ENCODE measurements at places on chromosomes 4 and X.

DNA sequence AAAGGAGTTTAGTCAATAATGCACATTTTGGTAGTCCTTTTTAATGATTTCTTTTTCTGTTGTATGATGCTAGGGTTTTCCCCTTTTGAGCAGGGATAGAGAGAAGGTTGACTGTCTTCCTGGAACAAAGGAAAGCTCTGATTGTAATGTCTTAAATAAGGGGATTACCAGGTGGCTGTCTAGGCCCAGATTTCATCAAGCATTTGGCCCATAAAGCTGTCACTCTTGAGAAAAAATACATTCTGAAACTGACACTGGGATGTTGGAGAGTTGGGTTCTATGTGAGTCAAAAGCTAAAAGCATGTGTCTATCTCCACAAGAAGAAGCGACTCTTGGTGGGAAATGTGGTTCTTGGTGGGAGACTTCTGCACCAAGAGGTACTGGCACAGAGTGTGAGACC, 26.4 kb downstream of the KIAA1210 start:
- DNase-seq = no peak

DNA sequence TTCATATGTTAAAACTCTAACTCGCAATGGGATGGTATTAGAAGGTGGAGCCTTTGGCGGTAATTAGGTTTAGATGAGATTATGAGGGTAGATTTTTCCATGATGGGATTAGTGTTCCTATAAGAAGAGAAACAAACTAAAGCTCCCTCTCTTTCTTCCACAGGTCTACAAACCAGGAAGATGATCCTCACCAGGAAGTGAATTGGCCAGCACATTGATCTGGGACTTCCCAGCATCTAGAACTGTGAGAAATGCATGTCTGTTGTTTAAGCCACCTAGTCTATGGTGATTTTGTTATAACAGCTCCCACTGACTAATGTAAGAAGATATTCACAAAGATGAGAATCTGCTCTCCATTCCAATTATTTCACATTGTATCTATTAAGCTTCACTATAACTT, 2266.9 kb downstream of the PCDH7 start:
- no peak for DNase-seq

DNA sequence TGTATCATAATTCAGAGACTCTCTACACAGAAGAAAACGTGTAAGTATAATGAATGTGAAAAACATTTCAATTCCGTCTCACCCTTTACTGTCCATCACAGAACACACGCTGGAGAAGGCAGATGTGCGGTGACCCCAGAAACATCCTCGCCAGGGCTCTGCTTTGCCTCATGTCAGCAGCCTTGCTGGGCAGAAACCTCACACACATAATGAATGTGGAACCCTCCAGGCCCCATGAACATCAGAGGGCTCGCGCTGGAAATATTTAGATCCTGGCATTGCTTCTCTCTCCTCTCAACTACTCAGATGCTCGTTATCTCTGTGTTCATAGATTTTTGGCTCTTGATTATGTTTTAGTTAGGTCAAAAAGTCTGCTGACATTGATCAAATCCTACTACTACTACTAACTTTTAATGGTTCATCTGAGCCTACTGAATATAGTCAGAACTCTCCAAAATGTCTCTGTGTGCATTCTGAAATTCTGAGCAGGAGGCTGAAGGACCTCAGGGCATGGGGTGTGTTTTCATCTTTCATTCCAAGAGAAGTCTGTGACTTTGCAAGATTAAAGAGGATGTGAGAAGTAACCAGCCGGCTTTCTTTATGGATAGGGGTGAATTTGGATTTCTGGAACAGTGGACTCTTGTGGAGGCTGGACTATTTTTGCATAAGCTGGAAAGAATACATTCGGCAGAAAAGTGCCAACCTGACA, 27.0 kb downstream of the SMIM43 start:
- DNase-seq = no peak

- DNase-seq = no peak
Observed at GRCh38 chr4:137621056-137621455, 88.8 kb upstream of the PCDH18 start.

DNA sequence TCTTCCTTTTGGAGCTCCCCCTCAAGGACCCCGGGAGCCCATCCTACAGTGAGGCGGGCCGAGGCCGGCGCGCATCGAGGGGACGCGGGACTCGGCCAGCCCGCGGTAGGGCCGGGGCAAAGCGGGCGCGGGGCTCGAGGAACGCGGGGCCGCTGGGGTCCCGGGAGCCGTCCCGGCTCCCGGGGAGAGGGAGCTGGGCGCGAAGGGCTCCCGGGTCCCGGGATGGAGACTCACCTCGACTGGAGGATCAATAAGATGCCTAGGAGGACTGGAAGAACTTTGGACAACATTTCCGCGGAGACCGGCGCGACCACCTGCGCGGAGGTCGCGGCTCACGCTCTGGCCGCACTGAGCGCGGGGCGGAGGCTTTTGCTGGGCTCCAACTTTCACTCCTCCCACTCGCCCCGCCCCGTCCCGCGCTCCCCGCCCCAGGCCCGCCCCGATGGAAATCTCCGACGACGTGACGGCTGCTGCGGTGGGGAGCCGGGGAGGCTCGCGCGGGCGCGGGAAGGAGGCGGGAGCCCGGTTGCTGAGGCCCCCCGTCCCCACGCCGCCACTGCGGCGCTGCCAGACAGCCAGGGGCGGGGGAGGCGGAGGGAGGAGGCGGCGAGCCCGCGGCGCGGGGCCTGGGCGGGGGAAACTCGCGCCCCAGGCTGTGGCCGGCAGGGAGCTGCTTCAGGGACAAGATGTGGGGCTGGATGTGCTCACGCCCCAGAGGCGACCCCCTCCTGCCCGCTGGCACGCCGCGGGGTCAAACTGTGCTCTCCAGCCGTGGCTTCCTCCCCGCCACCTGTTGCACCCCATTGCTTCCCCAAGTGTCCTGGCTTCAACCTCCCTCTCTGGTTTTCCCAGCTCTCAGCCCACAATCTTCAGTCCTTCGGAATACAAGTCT, at the start of gene GABRE:
GABRE (minus strand) TSS at position 341 of the 892 bp plus-strand sequence; CDS start at position 290, 51 bp downstream.
- no peak for DNase-seq

GRCh38 chr4:11106190-11106589, 322.5 kb downstream of the HS3ST1 start:
- DNase-seq = no peak

DNA sequence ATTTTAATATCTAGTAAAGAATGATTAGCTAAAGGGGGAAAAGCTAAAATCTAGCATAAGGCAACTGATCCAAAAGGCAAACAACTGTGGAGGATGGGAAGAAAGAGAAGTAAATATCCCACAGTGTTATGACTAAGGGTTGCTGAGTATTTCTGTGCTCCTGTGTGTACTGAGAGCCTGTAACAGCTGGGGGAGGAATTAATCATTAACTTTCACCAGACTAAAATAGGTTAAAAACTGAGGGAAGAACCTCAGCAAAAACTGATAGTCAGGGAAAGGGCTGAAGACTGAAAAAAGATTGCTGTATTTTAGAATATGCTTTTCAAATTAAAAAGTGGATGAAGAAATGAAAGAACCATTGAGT, 365.9 kb downstream of the CXXC4 start:
- DNase-seq = no peak

DNA sequence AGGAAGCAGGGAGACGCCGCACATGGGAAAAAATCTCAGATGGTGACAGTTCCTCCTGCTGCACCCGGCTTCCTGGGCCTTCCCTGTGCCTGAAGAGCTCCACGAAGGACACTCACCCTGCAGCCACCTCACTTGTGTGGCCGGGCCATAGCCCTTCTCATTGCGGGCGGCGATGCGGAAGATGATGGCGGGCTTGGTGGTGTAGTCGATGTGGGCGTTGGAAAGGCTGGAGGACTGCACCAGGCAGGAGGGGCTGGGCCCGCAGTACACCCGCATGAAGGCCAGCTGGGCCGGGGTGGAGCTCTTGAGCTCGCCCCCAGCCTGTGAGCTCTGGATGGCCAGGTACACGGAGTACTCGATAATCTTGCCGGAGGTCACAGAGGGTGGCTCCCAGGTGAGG, 5.7 kb upstream of the RENBP start:
- DNase-seq = no peak

GRCh38 chr4:171896426-171896825, 83.2 kb downstream of the GALNTL6 start:
- no peak for DNase-seq

GRCh38 chr4:6425336-6425735, 47.1 kb downstream of the PPP2R2C start:
- DNase-seq = no peak

GRCh38 chr4:37836838-37837440, 10.5 kb downstream of the PGM2 start:
- no peak for DNase-seq

- no peak for DNase-seq
Observed at GRCh38 chr4:141248029-141248428, 27.3 kb downstream of the ZNF330 start.

- DNase-seq = no peak
Observed at GRCh38 chrX:129310000-129310399, 213.3 kb downstream of the SMARCA1 start.

DNA sequence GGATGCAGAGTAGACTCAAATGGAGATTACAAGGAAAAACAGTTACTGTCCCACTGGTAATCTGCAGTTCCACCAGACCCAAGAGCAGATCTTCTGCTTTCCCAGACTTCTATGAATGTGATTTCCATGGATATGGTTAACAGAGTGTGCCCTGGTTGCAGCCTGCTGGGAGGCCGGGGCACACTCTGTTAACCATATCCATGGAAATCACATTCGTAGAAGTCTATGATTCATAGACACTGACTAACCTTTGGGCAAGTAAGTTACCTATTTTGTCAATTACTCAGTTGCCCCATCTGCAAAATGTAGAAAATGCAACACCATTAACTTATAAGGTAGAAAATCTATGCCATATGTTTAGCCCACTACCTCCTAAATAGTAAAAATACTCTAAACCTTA, 443.1 kb upstream of the PITX2 start:
- DNase-seq = no peak

GRCh38 chr4:63226229-63226628, 1183.0 kb downstream of the TECRL start:
- no peak for DNase-seq
